ENCODE measurements at places on chromosomes 11 and 22.

DNA sequence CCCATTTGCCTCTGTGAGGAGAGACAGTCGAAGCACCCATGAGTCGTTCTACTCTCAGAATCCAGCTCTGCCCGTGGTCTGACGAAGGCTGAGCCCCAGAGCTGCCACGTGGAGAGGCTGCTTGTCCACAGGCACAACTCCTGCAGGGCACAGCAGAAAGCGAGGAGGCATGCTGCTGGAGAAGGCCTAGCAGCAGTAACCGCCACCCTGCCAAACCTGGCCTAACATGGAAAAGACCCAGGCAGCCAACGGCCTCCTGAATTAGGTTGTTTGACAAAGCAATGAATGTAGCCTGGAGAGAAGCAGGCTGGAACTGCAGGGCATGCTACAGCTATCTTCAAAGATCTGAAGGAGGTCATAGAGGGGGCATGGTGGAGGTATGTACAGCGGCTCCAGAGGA, 89.7 kb downstream of the SNX19 start:
- DNase-seq, result no peak

DNA sequence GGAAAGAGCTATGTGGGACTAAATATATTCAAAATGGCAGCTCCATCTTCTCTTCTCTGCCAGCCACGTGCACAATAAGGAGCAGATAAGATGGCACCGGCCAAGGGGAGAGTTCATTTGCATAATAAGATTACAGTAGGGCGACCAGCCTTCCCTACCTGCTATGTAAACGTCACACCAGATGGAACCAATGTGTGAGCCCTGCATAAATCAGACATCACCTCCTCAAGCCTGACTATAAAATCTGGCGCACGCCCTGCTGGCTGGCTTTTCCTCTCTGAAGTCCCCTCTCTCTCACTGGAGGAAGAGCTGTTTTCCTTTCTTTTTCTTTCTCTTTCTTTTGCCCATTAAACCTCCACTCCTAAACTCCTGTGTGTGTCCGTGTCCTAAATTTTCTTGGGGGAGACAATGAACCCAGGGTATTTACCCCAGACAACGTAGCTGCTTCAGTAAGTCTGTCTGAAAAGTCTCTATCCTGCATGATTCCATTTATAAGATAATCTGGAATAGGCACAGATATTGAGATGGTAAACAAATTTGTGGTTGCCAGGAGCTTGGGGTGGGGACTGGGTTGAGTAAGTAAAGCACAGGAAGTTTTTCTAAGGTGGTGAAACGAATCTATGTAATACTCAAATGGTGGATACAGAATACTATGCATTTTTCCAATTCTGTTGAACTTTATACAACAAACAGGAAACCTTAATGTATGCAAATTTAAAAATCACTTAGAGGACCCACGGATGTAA, 670.0 kb upstream of the KIRREL3 start:
- no peak for DNase-seq

GRCh38 chr22:48489551-48490499, 1337.8 kb downstream of the BRD1 start:
- no peak for DNase-seq

GRCh38 chr11:129813231-129813791, 2.3 kb upstream of the TMEM45B start:
- no peak for DNase-seq

GRCh38 chr11:75342966-75343870, 8.2 kb downstream of the ARRB1 start:
- no peak for DNase-seq

DNA sequence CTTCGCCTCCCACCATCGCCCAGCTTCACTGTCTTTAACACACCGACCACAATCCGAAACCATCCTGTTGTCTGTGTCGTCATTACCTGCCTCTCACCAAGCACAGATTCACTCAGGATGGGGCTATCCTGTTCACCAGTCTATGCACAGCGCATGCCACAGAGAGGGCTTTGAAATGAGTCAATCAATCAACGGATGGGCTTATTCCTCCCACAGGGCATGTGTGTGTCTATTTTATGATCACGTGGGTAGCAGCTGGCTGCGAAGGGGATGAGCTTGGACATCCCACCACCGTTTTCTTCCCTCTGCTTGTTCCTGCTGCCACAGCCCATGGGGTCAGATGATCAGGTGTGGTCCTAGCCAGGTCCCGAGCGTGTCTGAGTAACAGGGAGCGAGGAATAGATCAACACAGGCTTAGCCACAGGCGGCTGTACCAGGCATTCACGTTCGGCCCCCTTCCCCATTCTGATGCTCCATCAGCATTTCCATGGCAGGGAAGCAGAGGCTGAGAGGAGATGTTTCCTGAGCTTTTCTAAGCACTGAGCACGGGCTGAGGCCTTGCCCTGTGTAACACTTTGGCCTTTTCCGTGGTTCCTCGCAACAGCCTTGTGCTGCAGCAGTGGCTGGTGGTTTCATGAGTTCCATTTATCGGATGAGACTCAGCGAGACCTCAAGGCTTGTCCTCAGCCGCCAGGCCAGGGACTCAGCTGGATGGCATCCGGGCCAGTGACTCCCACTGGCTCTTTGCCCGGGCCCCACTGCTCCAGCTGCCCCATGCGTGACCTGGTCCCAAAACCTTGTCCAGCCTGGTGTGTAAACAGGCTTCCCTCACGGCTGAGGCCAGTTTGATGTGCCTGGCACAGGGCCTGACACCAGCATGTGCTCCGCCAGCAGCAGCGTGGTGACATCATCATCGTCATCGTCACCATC, 48.1 kb upstream of the FGF3 start:
- peak; percentile 60 for DNase-seq

DNA sequence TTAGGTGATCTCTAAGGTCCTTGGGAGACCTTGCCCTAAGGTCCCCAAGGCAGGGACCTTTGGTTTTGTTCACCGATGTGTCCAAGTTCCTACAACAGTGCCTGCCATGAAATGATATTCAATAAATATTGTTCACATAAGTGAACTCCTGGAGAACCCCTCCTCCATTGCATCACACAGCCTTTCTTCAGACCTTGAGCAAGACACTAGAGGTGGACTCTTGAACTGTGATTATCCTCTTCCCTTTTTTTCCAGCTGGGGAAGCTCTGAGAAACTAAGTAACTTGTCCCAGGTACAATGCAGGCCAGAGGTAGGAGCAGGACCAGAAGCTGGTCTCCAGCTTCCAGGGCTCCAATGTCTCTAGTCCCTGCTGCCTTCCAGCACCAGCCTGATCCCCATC, 76.6 kb upstream of the LMO1 start:
- no peak for DNase-seq

- no peak for DNase-seq
Observed at GRCh38 chr11:126191379-126192073, 19.9 kb downstream of the RPUSD4 start.

- DNase-seq, result no peak
Observed at GRCh38 chr22:41544671-41545476, 604 bp upstream of the POLR3H start.

GRCh38 chr11:18527512-18527911, 770 bp upstream of the TSG101 start:
- DNase-seq, result peak; percentile 42

- DNase-seq, result no peak
Observed at GRCh38 chr11:73121692-73122091, 20.4 kb downstream of the FCHSD2 start.

- DNase-seq, result peak; percentile 88
Observed at GRCh38 chr22:20550851-20551744, 43.7 kb downstream of the MED15 start.

GRCh38 chr22:35076630-35077029, 10.7 kb downstream of the ISX start:
- DNase-seq, result no peak

DNA sequence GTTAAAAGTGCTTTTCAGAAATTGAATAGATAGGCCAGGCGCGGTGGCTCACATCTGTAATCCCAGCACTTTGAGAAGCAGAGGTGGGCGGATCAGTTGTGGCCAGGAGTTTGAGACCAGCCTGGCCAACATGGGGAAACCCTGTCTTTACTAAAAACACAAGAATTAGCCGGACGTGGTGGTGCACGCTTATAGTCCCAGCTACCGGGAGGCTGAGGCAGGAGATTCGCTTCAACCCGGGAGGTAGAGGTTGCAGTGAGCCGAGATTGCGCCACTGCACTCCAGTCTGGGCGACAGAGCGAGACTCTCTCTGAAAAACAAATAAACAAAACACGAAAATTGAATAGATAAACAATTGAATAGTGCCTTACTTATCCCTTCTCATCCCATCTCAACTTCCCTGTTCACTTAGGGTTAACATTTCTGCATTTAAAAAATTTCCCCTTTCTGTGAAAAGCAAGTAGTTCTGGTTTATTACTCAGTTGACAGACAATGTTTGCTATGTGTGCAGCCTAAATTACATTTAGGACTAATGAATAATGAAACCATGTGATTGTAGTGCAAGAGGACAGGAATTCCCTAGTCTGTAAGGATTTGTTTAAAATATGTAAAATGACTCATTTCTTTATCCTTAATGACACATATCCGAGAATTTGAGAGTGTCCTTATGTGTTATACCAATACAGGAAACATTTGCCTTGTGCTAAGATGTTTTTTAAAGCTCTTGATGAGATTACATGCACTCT, 6.0 kb downstream of the RNF169 start:
- peak; percentile 83 for DNase-seq

- no peak for DNase-seq
Observed at GRCh38 chr11:87976009-87976408, 199.2 kb downstream of the RAB38 start.

- DNase-seq, result no peak
Observed at GRCh38 chr22:47750086-47750485, 987.6 kb downstream of the TBC1D22A start.

GRCh38 chr11:40186437-40187263, 1272.8 kb downstream of the LRRC4C start:
- no peak for DNase-seq

- no peak for DNase-seq
Observed at GRCh38 chr22:38901111-38901641, 29.2 kb upstream of the CBX6 start.

DNA sequence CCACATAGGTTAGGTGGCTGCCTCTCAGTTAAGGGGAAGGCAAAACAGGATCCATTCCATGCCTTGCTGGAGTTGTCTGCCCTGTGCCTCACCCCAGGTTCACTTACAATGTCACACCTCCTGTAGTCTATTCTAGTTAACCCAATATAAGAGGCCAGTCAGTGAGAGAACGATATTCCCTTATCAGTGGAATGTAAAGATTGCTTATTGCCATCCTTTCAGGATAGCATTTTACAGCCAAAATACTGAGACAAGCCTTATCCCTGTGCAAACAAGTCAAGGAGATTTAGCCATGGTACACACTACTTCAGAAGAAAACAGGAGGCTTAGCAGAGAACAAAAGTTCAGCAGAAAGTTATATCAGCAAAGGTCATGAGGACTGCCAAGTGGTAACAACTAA, 5.5 kb downstream of the CYP2R1 start:
- DNase-seq, result no peak

DNA sequence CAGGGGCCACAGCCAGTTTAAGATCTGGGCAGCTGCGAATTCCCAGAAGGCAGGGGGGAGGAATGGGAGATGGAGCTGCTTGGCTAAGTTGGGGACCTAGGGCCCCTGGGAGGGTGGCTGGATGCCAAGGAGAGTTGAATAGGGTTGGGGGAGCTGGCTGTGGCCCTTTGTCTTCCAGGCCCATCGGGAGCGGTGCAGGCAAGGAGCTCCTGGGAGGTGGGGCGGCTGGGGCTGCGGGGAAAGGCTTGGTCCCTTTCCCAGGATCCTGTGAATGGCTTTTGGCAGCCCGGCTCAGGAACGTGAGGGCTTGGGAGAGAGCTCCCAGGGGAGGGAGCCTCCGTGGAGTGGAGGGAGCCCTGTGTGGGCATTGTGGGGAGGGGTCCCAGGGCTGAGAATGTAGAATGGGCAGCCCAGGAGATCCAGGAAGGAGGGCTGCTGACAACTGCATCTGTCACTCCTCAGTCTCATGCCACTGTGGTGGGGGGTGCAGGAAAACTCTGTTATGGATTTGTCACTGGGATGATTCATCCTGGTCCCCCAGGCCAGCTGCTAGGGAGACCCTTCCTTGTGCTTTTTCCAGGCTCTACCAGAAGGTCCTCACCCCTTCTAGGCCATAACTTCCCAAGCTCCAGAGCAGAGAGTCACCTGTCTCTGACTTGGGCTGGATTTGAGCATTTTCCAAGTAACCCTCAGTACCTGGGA, 6.0 kb downstream of the FREY1 start:
- DNase-seq, result no peak

- no peak for DNase-seq
Observed at GRCh38 chr22:34604312-34604711, 461.6 kb upstream of the ISX start.

GRCh38 chr11:109769858-109770257, 323.3 kb upstream of the ZC3H12C start:
- DNase-seq, result no peak

- no peak for DNase-seq
Observed at GRCh38 chr22:38424525-38425080, 30.4 kb downstream of the KCNJ4 start.

- no peak for DNase-seq
Observed at GRCh38 chr11:1499261-1499890, 12.8 kb upstream of the MOB2 start.

Measured in hepatic stellate cell (primary cell).